ENCODE measurements at places on chromosomes 3 and 15.

DNA sequence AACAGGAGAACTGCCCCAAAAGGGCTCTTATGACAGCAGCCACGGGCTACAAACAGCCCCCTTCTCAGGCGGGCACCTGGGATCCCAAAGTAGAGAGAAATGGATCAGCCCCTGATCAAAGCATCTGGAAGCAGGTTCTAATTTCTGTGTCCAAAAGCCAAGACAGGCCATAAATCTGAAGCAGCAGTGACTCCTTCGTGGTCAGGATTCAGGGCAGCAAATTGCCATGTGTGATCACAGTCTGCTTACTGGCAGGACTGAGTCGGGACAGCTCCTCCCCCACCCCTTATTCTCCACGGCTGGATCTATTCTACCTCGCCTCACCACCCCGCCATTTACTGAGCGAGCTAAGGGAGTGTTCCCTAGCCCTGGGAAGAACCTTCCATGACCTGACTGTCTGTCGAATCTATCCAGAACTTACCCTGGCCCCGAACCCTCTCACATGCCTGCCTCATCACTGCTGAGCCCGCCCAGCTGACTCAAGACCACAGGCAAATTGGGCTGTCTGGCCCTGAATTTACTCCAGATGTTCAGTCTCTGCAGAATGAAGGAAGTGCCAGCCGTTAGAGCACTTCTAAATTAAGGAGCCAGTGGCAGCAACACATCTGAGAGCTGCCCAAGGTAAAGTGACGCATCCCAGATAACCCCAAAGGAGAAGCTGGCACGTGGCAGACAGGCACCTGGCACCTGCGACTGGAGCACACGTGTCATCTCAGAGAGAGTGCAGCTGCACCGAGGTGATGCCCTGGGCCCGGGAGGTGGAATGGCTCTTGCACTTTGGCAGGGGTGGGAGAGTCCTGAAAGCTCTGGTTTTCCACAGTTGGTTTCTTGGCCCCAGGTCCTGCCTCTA lies 1.3 kb downstream of the LRRC15 start:
- no peak for DNase-seq

- no peak for DNase-seq
Observed at GRCh38 chr3:41102053-41102556, 97.2 kb upstream of the CTNNB1 start.

- DNase-seq: no peak
Observed at GRCh38 chr15:51119120-51119519, 24.4 kb upstream of the TNFAIP8L3 start.

GRCh38 chr3:40206522-40206921 lies 103.0 kb upstream of the EIF1B start:
- DNase-seq: no peak

DNA sequence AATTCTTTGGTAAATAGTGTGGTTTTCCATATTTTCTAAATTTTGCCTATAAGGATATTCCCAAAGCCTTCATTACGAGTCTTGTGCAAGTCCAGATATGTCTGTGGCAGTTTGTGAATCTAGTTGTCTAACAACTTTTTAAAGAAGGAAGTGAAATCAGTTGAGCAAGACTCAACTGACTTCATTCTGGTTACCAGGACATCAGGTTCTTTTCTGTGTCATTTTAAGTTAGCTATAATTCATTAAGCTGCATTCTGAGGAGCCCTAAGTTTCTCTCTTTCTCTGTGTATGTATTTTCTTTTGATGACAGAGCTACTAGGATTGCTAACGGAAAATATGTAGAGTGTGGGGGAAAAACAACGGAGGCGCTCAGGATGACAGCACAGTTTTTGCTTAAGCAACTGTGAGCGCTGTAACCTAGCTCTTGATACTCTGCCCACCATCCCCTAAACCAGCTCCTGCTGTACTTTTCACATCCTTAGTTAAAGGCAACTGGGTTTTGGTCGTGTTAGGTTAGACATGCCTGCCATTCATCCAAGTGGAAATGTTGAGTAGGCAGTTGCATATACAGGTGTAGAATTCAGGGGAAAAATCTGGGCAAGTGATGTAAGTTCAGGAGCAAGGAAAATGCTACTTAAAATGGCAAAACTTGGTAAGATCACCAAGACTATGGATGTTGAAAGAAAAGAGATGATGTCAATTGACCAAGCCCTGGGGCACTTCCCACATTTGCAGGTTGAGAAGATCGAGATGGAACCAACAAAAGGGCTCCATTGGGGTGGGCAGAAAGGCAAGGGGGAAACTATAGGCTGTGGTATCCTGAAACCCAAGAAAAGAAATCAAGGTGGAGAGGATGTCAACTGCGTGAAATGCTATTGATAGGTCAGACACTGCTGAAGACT lies 9.2 kb downstream of the MFSD1 start:
- DNase-seq: no peak

DNA sequence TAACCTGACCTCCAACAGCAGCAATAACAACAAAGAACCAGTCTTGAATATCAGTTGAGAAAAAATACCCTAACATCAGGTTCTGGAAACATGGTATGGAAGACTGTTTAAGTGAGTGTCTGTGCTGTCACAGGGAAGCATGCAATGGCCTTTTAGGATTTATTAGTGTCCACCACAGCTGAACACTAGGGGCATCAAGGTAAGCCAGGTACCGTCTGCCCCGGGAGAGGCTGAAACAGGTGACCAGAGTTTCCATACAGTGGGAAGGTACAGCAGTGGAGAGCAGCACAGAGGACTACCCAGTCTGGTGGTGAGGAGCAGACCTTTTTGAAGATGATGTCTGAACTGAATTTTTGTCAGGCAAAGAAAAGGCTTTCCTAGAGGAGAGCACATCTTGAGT lies 18.4 kb downstream of the ZDHHC23 start:
- no peak for DNase-seq

DNA sequence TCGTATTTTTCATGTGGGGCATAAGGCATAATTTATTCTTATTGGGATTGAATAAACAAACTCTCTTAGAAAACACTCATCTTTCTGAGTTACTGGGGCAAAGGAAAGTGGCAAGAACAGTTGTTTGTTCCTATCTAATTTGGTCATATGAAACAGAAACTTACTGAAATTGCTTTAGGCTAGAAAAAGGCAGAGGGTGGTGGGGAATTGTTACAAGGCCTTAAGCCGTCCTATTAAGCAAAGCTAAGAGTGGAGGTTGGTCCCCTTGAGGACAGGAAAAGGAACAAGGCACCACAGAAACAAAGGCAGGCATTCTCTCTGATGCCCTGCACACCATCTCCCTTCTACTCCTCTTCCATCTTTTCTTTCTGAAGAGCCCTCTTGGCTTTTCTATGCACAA lies 830.9 kb downstream of the EDEM1 start:
- no peak for DNase-seq

- no peak for DNase-seq
Observed at GRCh38 chr3:180048103-180048502, 11.4 kb upstream of the PEX5L start.

DNA sequence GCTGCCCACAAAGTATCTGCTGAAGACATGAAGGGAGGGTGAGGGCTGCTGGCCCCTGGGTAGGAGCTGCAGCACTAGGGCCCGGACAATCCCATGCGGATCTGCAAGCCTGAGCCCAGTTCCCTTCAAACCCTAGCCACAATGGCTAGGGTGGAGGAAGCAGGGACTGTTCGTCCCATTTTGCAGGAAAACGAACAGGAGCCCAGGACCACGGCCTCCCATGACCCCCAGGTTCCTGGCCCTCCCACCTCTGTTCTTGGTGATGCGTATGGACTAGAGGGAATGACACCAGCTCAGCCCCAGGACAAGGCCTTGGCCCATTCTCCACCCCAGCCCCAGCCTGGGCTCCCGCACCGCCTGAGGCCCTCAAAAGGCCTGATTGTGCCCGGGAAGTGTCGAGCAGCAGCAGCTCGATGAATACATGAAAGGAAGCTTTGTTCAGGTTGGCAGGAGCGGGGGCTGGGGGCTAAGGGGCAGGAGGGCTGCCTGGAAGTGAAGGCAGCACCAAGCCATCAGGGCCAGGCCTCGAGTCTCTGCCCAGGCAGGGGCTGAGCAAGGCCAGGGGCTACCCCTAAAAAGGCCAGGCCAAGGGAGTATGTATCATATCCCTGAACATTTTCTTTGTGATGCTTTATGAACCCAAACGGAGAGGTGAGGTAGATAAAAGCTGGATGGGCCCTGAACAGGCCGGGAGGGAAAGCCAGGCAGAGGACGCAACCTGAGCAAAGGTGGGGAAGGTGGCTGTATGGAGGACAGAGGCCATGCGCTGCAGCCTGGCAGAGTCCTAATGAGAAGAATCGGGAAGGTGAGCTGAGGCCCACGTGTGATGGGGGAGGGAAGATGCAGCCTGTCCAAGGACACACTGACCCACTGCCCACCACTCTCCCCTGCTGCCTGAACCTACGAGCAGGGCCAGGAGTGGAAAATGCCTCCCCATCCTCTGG lies 12.2 kb downstream of the SEMA7A start:
- DNase-seq: no peak

DNA sequence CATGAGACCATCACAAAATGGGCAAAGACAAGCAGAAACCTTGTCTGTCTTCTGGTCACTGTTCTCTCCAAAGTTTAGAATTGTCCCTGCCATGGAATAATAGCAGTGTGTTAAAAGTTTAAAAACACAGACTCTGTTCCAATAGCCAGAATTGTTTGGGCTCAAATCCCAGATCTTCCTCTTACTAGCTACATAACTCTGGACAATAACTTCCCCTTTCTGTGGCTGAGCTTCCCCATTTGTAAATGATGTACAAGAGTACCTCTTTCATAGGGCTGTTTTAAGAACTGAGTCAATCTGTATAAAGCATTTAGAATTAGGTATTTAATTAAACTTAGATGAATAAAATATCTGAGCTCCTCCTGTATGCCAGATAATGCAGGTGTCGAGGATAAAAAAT lies 623.0 kb downstream of the NTRK3 start:
- no peak for DNase-seq

GRCh38 chr3:23710555-23710954 lies 95.2 kb upstream of the UBE2E1 start:
- DNase-seq: no peak

DNA sequence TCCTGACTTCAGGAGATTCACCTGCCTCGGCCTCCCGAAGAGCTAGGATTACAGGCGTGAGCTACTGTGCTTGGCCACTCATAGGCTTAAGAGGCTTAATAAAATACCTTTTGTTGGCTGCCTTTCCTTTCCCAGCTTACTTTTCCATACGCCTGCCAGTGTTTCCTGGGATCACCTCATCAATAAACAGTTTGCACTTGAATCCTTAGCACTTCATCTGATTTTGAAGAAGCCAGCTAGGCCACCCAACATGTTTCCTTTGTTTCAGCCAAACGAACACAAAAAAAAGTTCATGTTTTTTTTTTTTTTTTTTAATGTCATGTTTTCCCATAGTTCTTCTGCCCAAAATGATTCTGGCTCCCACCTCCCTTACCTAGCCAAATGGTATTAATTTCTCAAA lies 92.3 kb downstream of the RAP2B start:
- no peak for DNase-seq

GRCh38 chr3:131794766-131795388 lies 239.9 kb downstream of the CPNE4 start:
- peak; percentile 1 for DNase-seq

GRCh38 chr3:52072020-52072419 lies 15.6 kb upstream of the DUSP7 start:
- no peak for DNase-seq

DNA sequence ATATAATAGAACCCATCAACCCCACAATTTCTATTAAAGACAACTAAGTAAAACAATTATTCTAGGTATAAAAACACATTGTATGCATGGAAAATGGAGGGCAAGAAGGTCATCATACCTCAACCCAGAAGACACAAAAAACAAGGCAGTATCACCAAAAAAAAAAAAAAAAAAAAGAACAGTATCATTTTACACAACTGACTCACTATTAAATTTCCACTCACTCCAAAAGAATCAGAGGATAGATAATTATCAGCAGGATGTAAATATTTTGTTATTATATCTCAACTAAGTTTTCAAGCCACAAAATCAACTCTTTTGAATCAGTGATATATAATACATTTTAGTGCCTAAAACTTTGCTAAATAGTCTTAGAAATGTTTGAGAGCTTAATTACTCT lies 55.0 kb downstream of the CLASP2 start:
- no peak for DNase-seq

- no peak for DNase-seq
Observed at GRCh38 chr3:98777801-98778220, 14.7 kb downstream of the ST3GAL6 start.

GRCh38 chr3:67916353-67916752 lies 261.9 kb upstream of the SUCLG2 start:
- DNase-seq: no peak

- DNase-seq: peak; percentile 45
Observed at GRCh38 chr15:40873694-40874561, at the start of gene RHOV. TSS of gene RHOV (minus strand) at chr15:40874234. CDS start at chr15:40874139, 95 bp downstream.

GRCh38 chr3:71956069-71956340 lies 171.1 kb upstream of the PROK2 start:
- DNase-seq: no peak

- no peak for DNase-seq
Observed at GRCh38 chr3:114393367-114394072, 99.7 kb downstream of the TIGIT start.

- no peak for DNase-seq
Observed at GRCh38 chr15:58595516-58596263, 153.8 kb downstream of the ADAM10 start.

DNA sequence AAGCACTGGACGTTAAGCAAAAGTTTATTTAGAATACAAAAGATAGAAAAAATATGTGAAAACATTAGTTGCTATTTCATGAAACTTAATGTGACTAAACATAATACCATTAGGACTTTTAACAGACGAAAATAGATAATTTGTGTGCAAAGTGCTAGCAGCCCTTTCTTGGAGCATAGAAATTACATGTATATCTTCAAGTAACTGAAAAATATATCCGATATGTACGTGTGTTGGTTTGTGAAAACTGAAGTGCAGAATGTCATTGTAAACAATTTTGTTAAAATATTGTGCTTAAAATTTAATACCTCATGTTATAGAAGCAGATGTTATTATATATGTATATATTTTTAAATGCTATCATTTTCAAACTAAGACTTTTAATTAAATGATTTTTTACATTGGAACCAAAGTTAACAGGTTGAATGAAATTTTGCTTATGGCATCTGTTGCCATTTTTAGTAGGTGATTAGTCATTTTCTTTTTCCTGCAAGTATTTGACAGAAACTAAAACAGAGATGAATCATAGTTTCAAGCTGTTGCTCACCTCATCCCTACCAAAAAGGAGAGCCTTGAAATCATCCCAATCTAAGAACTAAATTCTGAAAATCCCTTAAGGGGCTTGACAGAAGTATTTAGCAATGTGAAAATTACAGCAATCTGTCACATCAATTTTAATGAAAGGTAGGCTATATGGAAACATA lies 334.8 kb downstream of the NAALADL2 start:
- DNase-seq: no peak

GRCh38 chr3:143221446-143221845 lies 101.9 kb downstream of the CHST2 start:
- DNase-seq: no peak

DNA sequence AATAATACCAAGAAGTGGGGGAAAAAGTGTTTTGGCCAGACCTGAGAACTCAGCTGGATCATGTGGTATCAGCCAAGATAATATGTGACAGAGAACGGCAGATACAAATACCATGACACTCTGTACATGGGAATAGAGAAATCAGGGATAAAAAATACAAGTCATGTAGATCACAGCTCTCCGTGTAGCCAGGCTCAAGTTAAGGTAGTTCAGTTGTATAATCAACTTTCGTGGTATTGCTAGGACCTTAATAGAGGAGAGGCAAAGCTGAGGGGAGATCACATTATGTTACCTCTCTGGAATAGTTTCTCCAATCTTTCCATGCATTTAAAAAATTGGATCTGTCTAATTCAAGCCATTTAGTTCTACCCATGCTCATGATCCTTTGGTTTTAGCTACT lies 179.8 kb downstream of the GHSR start:
- DNase-seq: no peak

Data from stimulated activated CD4-positive, alpha-beta T cell treated with anti-CD3 and anti-CD28 coated beads, Interleukin-1b, Interleukin-23, amount 100 ng/mL, for 4 hours (primary cell).